ENCODE measurements at places on chromosomes 5 and 9. TPM values are rescaled to one million over a fixed set of nuclear protein-coding genes. Genes with fewer than 3 reads are reported as not detected.

DNA sequence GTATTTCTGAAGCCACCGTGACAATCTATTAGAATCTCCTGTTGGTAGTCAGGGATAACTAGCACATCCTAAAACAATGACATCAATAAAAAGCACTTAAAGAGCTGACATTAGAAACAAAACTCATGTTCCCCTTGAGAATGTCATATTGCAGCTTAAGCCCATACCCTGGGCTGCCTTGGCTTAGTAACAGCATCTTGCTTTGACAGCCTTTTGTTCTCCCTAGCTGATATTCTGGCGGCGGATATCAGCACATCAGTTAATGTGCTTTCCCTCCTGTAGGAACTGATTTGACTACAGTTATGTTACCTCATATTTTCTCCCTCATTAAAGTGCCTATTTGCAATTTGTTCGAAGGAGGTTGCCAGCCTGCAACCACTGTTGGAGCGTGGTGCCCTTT, 214.1 kb downstream of the CD180 start:
- no peak overlapping the region for H3K27ac ChIP-seq
- no peaks in the 10 kb centered on the region for H3K27me3 ChIP-seq
- H3K4me1 ChIP-seq, result peaks cover 19% of the 10 kb centered on the region
- DNase-seq, result no peak

GRCh38 chr5:40733434-40733833, 22.3 kb downstream of the TTC33 start:
- no peak overlapping the region for H3K4me3 ChIP-seq
- H3K27me3 ChIP-seq, result no peaks in the 10 kb centered on the region
- H3K27ac ChIP-seq, result no peak overlapping the region
- H3K4me1 ChIP-seq, result peaks cover 24% of the 10 kb centered on the region
- DNase-seq, result no peak
- H3K36me3 ChIP-seq, result no peaks in the 10 kb centered on the region

- H3K27me3 ChIP-seq, result no peaks in the 10 kb centered on the region
- H3K27ac ChIP-seq, result no peak overlapping the region
- no peak for DNase-seq
- no peaks in the 10 kb centered on the region for H3K36me3 ChIP-seq
- peaks cover 5% of the 10 kb centered on the region for H3K4me1 ChIP-seq
Measured at GRCh38 chr9:110769667-110770066, 101.1 kb downstream of the MUSK start.

DNA sequence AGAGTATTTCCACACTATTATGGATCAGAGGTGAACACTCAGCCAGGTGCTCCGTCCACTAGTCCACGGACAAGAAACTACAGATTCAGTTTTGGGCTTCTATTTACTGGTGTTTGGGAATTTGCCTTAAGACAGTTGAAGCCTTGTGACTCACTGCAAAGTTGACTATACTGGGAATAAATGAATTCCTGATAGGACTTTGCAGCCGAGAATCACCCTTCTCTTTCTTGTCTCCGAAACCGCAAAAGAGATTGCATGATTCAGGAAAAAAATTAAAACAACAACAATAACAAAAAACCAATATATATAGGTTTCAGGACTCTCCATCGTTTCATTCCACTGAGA, 716 bp downstream of the TMEM171 start:
- peaks cover 5% of the 10 kb centered on the region for H3K36me3 ChIP-seq
- no peak for DNase-seq
- peaks cover 34% of the 10 kb centered on the region for H3K4me1 ChIP-seq
- peak overlapping the region; percentile 64 for H3K4me3 ChIP-seq
- H3K27ac ChIP-seq, result no peak overlapping the region

The LPAR1 gene
- 35.4 TPM for total RNA-seq

- H3K4me1 ChIP-seq, result peaks cover 19% of the 10 kb centered on the region
- H3K36me3 ChIP-seq, result peaks cover 13% of the 10 kb centered on the region
- H3K4me3 ChIP-seq, result no peak overlapping the region
- peak overlapping the region; percentile 80 for H3K27ac ChIP-seq
- DNase-seq, result no peak
- no peaks in the 10 kb centered on the region for H3K27me3 ChIP-seq
Measured at GRCh38 chr9:88852794-88853193, 138.5 kb upstream of the S1PR3 start.

The HAVCR1 gene
- not detected for total RNA-seq

GRCh38 chr9:94666364-94667099, 27.2 kb upstream of the FBP1 start:
- H3K27ac ChIP-seq, result no peak overlapping the region
- peaks cover 5% of the 10 kb centered on the region for H3K4me1 ChIP-seq
- H3K4me3 ChIP-seq, result no peak overlapping the region
- no peak for DNase-seq

DNA sequence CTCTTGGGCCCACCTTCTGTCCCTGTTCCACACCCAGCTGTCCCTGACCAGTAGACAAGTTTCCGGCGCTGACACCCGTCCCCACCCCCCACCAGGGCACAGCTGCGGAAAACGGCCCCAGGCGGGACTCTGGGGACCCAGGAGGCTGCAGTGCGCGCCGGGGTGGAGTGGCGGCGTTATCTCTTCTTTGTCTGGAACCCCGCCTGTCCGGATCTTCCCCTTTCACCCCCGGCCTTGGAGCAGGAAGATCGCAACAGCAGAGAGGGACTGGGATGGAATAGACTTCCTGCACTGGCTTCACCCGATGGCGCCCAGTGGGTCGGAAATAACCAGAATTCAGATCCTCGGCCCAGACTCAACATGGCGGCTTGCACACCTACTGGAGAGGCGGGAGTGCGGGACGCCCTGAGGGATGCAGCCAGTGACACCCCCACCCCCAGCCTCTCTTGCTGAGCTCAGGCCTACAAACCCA, 4.7 kb downstream of the PAX5 start:
- peaks cover 33% of the 10 kb centered on the region for H3K4me1 ChIP-seq
- peaks cover 71% of the 10 kb centered on the region for H3K27me3 ChIP-seq
- no peak for DNase-seq
- peaks cover 3% of the 10 kb centered on the region for H3K36me3 ChIP-seq
- no peak overlapping the region for H3K4me3 ChIP-seq

DNA sequence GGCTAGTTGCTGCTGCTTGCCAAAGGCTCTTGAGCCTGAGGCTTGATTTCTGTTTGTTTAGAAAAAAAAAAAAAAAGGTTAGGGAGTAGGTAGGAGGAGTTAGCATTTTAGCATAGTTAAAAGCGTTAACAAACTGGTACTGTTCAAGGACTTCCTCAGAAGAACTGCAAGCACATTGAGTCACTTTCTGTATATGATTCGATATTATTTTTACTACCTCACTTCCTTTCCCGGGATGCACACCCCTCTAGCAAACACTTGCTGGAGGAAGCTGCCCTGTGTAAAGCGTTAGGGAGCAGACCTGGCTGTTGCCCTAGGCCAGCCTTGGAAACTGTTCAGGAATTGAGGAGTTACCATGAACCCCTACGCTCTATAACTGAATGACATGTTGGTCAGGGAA, 15.7 kb upstream of the CEP120 start:
- H3K27ac ChIP-seq, result no peak overlapping the region
- no peaks in the 10 kb centered on the region for H3K36me3 ChIP-seq
- H3K27me3 ChIP-seq, result no peaks in the 10 kb centered on the region
- H3K4me3 ChIP-seq, result no peak overlapping the region
- no peak for DNase-seq

DNA sequence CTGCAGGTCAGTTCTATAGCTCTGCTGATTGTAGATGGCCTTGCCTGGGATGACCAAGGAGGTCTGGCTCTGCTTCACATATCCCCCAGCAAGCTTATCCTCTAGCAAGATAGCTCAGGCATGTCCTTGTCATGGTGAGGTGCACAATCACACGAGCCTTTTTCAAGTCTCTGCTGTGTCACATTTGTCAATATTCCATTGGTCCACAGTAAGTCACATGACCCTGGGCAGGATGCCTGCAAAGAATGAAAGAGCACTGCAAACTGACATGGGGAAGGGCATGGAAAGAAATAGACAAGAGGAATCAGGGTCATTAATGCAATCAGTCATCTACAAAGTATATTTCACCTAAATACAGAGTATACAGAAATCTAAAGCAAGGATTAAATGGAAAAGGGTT, 142.0 kb downstream of the RORB start:
- H3K27me3 ChIP-seq, result peaks cover 13% of the 10 kb centered on the region
- no peak overlapping the region for H3K4me3 ChIP-seq
- no peaks in the 10 kb centered on the region for H3K36me3 ChIP-seq
- DNase-seq, result no peak
- H3K27ac ChIP-seq, result no peak overlapping the region

DNA sequence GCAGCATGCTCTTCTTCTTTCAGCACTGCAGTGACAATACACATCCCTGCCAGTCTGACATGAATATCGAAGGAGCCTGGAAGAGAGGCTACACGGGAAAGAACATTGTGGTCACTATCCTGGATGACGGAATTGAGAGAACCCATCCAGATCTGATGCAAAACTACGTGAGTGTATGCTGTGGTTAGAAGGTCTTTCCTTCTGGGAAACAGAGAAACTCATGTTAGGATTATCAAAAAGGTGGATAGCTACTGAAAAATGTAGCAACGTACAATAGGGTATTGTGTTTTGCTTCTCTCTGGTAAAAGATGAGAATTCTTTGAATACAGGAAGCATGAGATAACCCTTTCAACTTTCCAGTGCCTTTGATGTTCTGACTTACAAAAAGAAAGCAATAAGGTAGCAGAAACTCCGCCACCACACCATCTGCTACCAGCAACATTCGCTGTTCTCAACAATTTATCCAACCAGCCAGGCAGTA, 133.3 kb downstream of the PCSK5 start:
- DNase-seq, result no peak
- no peak overlapping the region for H3K4me3 ChIP-seq
- H3K27ac ChIP-seq, result no peak overlapping the region
- peaks cover 12% of the 10 kb centered on the region for H3K36me3 ChIP-seq
- H3K27me3 ChIP-seq, result no peaks in the 10 kb centered on the region

The TSSK1B gene
- total RNA-seq, result 0.10 TPM

GRCh38 chr5:141077826-141078225, 16.6 kb upstream of the PCDHB2 start:
- no peaks in the 10 kb centered on the region for H3K36me3 ChIP-seq
- H3K27me3 ChIP-seq, result peaks cover 4% of the 10 kb centered on the region
- H3K4me1 ChIP-seq, result no peaks in the 10 kb centered on the region
- no peak for DNase-seq
- no peak overlapping the region for H3K4me3 ChIP-seq
- H3K27ac ChIP-seq, result no peak overlapping the region

DNA sequence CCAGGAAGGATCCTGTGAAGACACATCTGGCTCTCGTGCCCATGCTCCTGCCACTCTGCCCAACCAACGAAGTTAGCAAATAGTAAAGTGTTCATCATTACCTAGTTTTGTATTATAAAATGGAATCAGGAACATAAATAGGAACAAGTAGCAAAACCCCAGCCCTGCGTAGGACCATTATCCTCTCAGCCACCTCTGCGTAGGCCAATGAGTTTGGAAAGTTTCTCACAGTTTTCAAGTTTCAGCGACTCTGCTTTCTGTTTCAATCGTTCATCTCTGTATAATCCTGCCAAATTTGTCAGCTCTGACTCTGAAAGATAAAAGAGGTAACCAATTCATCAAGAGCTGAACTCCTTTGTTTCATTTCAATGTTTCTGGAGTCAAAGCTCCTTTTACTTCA, 10.1 kb upstream of the SPATA24 start:
- H3K36me3 ChIP-seq, result peaks cover 10% of the 10 kb centered on the region
- no peak overlapping the region for H3K27ac ChIP-seq
- H3K4me1 ChIP-seq, result peaks cover 8% of the 10 kb centered on the region
- no peaks in the 10 kb centered on the region for H3K27me3 ChIP-seq
- H3K4me3 ChIP-seq, result no peak overlapping the region
- DNase-seq, result no peak

DNA sequence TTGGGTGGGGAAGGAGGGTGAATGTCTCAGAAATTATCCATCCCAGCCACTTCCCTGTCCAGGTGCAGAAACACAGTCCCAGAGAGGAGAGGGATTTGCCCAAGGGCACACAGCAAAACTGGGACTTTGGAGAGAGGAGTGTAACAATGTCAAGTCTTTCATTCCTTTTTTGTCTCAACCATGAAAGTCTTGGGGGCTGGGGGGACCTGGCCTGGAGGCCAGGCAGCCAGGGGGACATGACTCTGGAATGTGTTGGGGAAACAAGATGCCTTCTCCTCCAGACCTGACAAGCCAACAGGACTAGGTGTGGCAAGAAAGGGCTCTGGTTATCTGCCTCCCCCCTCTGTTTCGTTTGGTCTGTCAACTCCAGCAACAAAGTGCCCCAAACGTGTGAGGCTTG, 13.9 kb upstream of the HAND1 start:
- no peaks in the 10 kb centered on the region for H3K36me3 ChIP-seq
- H3K27ac ChIP-seq, result no peak overlapping the region
- H3K4me1 ChIP-seq, result no peaks in the 10 kb centered on the region
- no peak for DNase-seq
- H3K27me3 ChIP-seq, result peaks cover 70% of the 10 kb centered on the region

DNA sequence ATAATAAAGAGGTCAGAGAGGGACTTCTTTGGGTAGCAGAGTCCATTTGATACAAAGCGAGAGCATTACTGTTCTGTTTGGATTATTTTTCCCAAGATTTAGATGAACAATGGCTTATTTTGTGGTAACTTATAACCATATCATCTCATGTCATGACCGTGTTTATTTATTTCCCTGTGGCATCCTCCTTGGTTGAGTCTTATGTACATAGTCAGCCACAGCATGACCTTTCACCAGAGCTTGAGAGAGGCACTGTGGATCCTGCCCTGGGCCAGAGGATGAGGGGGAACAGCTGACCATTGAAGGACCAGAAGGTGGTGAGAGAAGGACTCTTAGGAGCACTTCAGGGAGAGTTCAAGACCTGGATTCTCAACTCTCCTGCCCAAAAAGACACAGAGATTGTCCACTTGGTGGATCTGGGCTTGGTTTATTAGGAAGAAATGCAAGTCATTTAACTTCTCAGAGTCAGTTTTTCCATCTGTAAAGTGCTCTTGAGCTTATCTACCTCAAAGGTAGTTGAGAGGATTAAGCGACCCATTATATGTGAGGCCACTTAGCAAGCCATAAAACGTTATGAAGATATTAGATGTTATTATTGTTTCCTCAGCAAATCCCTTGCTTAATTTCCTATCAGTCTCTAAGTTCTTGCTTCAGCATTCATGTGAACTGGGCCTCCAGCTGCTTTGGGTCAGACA, 51.4 kb downstream of the PPIC start:
- H3K36me3 ChIP-seq, result no peaks in the 10 kb centered on the region
- no peak overlapping the region for H3K4me3 ChIP-seq
- H3K27me3 ChIP-seq, result no peaks in the 10 kb centered on the region
- no peaks in the 10 kb centered on the region for H3K4me1 ChIP-seq
- no peak overlapping the region for H3K27ac ChIP-seq

DNA sequence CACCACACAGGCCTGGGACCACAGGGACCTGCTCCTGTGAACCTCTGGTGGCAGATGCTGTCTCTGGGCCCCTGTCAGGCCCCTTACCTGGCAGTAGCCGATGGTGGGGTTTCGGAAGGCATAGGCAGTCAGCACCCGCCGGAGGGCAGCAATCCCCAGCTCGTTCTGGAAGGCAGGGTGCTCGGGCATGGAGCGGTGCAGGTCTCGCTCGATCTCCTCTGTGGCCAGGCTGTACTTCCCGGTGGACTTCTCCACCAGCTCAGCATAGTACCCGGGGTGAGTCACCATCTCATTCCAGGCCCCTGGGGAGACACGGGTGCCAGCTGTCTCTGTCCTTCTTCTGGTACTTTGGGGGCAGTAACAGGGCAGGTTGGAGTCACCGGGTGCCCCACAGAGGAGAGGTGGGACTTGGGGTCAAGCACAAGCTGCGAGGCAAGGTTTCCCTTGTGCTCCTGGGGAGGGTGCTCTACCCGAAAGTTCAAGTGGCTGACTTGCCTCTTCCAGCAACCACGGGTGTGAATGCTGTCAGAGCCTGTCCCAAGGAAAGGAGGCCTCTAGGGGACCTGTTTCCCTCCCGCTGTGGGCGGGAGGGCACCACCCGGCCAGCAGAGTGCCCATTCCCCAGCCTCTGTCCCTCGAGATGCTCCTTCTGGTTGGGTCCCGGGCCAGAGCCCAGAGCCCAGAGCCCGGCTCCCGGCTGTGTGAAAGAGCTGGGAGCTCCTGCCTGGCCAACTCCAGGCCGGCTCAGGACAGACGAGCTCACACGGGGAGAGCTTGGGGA, 19.8 kb upstream of the MRNIP start:
- DNase-seq, result peak; percentile 83
- H3K4me3 ChIP-seq, result no peak overlapping the region
- no peak overlapping the region for H3K27ac ChIP-seq

Data from chondrocyte (in vitro differentiated cells).